Activated CD8-positive, alpha-beta memory T cell treated with anti-CD3 and anti-CD28 coated beads for 1 hour (primary cell): ENCODE measurements at places on chromosomes 12 and 14.

- no peak for DNase-seq
Observed at GRCh38 chr12:31732926-31733548, 4.2 kb upstream of the AMN1 start.

- DNase-seq, result no peak
Observed at GRCh38 chr14:64995291-64995690, 8.6 kb downstream of the FNTB start.

GRCh38 chr14:34262127-34262910 lies 199.7 kb downstream of the SPTSSA start:
- DNase-seq, result no peak

DNA sequence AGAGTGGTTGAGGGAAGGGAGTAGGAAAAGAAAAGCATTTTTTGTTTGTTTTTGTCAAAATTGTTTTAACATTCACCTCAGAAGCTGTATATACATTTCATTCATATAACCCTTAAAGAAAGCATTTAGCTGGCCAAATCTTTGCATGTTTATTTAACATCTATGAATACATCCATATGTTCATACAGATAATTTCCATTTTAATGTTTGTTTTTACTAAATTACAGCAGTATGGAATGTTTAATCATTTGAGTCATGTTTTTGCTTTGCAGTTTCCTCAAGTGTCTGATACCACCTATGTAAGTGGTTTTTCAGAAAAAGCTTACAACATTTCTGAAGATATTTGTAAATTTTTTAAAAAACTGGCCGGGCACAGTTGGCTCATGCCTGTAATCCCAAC lies 84.3 kb upstream of the ATF1 start:
- DNase-seq, result no peak

- no peak for DNase-seq
Observed at GRCh38 chr12:3533703-3534386, 42.8 kb downstream of the PRMT8 start.

DNA sequence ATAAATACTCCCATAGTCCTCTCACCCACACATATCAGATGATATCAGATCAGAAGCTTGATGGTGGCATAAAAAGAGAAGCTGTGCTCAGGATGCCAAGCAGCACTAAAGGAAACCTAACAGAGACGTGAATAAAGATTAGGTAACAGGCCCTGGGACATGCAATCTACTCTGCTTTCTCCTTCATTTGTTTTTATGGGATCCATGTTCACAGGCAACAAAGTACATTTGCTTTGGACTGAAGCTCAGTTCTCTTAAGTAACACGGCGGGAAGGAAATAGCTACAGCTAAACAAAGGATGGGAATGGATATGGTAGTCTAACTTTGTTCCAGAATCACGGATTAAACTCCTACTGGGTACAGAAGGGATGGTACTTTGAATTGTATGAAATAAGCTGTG lies 119.5 kb downstream of the TTC7B start:
- no peak for DNase-seq

DNA sequence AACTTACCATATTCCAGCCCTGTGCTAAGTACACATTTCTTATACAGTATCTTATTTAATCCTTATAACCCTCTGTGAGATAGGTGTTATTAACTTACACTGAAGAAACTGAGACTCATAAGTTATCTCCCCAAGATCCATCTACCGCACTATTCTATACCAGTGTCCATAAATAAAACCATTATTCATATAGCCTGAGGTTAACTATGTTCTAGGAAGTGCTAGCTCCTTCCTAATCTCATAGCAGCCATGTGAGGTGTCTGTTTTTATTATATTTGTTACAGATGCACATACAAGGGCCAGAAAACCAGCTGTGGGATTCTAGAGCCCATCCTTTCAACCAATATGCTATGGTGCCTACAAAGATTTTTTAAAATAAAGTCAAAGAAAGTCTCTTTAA lies 100.3 kb upstream of the RAP1B start:
- no peak for DNase-seq
